Epithelial cell of prostate (primary cell): ENCODE measurements at places on chromosomes 3 and 15.
A peak's percentile ranks its signal among the peaks of the same experiment; 100 is the strongest.

DNA sequence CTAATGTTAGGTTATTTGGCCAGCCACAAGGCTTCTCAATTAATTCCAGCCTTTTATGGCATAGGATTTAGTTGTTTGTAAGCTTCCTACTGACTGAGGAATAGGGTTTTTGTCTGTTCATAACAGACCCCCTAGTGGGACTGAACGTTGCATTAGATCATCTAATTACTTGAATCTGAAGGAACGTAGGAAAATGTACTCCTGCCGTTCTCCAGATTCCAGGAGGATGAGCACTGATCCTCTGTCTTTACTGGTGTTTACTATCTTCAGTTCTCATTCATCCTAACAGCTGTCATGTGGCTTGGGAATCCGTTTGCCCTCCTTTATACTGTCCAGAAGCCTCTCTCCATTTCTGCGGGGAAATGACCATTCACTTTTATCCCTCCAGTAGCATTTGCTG is 52.7 kb downstream of the RAD54L2 start:
- DNase-seq = no peak

DNA sequence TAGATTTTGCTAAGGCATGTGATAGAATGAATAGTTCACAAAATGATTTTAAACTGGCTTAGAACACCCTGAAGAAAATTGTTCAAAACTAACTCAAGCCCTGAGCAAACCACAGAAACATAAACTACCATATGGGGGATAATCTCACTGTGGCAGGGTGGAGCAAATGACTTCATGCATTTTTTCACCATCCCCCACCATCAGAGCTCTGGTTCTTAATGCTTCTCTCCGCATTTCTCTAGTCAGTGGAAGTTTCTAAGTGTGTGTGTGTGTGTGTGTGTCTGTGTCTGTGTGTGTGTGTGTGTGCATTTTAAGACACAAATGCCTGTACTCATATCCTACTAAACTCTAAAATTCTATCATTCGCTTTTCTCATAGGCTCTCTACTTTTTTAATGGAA is 107.1 kb upstream of the PHLDB2 start:
- no peak for DNase-seq

- no peak for DNase-seq
Observed at GRCh38 chr3:87435926-87436620, 159.7 kb upstream of the POU1F1 start.

DNA sequence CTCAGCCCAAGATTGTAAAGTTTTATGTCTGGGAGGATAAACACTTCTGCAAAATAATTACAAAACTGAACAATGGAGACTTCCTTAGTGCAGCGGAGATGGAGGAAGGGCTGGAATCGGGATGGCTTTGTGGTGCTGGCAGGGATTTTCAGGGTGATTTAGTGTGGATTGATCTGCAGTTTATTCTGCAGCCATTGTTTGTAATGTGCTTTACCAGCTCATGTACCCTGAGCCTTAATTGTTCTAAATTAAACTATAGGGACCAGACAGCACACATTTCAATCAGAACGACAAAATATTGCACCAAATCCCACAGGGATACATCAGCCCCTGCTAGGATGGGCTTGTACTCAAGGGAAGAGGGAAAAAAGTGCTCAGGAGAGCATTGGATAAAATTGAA is 103.2 kb upstream of the ONECUT1 start:
- no peak for DNase-seq

- peak; percentile 50 for DNase-seq
Observed at GRCh38 chr15:82832601-82833361, 23.4 kb downstream of the WHAMM start.

- peak; percentile 84 for DNase-seq
Observed at GRCh38 chr3:5330152-5330810, 142.8 kb downstream of the EDEM1 start.
